HFFc6 (cell line): ENCODE measurements at places on chromosomes 13 and 19.

DNA sequence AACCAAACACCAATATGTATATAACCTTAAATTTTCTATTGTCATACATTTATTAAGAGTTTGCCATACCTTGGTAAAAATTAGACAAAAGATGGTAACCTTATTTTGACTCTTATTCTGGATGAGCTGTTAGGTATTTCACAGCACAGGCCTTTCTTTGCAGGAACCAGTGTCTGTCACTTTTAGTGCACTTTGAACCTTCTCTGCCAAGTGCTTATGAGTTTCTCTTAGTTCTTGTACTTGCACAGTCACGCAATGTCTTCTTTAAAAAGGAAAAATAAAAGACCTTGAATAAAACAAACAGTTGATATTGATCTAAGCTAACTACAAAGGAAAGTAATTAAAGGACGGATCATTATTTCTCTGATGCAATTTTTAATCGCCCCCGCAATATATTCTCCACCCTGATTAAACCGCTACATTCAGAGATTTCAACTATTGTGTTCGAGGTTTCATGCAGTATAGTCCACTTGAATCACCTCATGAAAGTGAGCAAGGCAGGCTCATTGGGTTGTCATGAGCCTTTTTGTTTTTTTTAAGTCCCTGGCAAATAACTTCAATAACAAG, 534.5 kb downstream of the KLF5 start:
- DNase-seq, result no peak

GRCh38 chr19:46176116-46176860, 28.2 kb downstream of the IGFL2 start:
- no peak for DNase-seq

DNA sequence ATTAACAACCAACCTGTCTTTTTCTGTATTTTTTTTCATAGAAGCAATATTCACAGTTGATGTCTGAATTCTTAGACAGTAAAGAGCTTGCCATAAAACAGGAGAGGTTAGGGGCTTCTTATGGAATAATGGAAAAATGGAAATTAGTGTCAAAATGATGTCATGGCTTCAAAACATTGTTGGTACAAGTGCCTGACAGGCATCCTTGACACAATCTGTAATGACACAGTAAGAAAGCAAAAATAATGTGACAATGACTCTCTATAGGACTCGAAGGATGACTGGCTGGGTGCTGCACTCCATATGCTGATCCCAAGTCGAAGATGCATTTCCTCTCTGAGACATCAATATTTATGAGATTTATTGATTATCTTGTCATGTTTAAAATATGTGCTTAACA, 205.3 kb upstream of the DACH1 start:
- DNase-seq, result no peak

DNA sequence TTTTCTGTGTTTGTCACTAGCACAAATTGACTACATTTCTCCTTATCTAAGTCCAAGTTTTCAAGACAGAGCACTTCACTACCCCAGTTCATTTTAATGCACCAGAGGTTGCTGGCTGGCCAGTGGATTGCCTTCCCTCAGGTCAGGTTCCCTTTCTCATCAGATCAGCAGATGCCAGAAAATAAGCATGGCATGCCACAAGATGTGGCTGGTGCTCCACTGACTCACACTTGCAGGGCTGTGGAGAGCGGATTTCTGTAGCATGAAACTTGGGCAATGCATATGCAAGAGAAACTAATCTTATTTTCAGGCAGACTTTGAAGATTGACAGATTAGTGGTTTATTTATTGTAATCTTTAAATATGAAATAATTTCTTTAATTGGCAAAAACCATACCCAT, 79.5 kb downstream of the RUBCNL start:
- DNase-seq, result peak; percentile 19

- no peak for DNase-seq
These were observed 98.2 kb upstream of the SCEL start for GRCh38 chr13:77437267-77437666.
